ENCODE measurements at places on chromosomes 1 and 21.

DNA sequence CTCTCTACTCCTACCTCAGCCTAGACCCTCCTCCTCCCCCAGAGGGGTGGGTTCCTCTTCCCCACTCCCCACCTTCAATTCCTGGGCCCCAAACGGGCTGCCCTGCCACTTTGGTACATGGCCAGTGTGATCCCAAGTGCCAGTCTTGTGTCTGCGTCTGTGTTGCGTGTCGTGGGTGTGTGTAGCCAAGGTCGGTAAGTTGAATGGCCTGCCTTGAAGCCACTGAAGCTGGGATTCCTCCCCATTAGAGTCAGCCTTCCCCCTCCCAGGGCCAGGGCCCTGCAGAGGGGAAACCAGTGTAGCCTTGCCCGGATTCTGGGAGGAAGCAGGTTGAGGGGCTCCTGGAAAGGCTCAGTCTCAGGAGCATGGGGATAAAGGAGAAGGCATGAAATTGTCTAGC lies 21.6 kb upstream of the VPS13D start:
- DNase-seq = no peak

DNA sequence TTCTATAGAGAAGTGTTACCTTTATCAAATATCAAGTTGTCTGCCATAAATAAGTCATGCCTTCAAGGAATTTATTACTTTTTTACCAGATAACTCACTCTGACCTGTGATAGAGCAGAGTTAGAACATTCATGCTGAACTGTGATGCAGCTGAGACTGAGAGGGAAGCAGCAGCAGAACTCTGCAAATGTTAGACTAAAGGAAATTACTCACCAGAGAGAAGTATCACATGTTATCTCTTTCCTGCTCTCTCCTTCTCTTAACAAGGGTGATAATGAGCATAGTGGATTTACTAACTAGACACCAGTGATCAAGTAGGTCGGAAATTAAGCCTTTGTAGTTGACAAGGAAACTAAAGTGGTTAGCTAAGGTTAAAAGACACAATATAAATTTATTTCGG lies 181.6 kb downstream of the RASAL2 start:
- DNase-seq = no peak

DNA sequence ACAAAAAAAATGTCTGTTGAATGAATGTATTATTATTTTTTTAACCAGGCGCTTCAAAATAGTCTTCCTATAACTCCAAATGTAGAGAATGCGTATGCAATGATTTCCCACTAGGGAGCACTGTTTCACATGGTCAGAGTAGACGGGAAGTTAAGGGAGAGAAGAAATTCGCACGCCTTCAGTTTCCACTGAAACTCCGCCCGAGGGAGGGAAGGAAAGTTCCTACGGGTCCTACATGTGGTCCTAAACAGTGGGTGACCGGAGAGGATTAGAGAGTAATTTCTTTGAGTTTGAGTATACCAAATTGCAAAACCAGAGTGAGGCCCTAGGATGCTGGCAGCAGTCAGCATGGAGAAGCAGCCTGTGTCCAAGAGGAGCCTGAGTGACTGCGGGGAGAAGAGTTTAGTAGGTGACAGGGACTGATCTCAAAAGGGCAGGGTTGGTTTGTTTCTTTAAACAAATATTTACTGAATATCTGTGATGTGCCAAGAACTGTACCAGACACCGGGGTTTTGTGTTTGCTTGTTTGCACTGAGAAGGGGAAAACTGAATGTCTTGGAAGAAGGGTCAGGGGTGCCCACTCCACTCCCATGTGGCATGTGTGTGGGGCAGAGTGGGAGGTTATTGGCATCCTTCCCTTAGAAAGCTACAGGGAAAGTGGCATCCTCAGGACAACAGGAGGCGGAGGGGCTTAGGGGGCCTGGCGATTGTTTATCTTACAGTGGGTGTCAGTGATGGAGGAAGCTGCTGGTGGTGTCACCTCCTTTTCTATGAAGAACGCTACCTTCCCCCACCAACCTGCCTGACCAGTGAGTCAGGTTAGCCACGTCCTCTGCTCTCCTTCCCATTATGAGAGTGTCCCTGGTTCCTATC lies 22.8 kb downstream of the RNU5D-1 start:
- no peak for DNase-seq

DNA sequence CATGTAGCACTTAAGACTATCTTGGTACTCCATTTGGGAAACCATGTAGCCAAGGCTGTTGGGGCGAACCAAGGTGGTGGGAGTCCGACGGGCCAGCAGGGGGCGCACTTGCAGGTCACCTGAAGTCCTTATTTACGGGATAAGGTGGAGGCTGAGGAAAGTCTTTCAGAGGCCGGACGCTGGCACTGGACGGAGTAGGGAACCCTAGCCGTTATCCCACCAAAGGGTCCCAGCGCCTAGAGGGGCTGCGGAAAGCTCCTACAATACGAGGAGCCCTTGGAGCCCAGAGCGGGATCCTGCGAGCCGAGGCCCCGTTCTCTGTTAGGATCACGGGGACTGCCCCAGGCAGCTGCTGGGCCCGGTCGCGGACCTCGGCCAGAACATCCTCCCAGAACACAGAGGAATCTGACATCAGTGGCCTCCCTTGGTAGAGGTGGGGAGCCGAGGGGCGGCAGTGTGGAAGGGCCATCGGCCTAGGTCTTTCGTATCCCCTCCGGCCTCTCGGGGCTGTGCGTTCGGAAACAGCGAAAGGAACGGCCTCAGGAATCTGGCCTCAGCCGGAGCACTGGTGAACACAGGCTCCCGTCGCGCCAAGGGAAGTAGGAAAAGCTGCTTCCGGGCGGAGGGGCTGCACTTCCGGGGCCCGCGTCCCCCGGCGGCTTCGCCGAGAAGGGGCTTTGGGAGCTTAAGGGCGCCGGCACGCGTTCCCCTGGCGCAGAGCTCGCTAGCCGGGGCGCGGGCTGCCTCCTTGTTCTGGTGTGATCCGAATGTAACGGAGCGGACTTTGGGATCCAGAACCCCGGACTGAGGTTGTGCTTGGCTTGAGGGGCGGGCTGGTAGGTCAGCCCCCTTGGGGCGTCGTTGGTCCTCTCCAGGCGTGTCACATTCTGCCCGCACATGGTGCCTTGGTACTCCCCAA lies 29.9 kb upstream of the RPTN start:
- DNase-seq = peak; percentile 71

DNA sequence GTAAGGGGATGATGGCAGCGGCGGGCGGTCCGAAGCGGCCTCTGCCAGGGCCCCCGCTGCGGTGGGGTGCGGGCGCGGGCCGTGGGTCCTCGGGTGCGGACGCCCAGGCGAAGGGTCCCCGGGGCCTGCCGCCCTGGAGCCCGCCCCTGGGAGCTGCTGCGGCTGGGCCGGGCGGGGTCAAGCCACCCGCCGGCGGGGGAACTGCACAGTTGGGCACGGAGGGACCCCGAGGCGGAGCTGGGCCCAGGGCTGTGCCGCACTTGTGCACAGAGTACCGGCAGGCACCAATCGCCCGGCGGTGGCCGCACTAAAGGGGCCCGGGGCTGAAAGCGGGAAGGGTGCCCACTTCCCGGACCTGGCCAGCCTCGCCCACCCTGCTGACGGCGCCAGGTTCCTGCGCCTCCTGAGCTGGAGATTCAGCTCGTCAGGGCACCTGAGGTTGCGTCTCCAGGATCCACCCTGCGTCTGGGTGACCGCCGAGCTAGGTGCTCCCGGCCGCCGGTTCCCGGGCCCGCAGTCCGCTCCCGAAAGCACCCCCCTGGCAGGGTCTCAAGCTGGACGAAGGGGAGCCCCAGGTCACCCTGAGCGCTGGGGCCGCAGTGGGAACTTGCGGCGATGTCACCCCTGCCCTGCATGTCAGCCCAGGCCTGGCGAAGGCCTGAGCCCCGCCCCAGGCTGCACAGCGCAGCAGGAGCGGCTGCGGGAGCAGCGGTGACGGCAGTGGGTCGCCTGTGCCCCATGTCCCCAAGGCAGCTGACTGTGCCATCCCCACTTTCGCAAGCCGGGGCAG lies 56.7 kb upstream of the ETV3 start:
- DNase-seq = no peak

- no peak for DNase-seq
Measured at GRCh38 chr1:245583575-245584330, 429.0 kb downstream of the KIF26B start.

DNA sequence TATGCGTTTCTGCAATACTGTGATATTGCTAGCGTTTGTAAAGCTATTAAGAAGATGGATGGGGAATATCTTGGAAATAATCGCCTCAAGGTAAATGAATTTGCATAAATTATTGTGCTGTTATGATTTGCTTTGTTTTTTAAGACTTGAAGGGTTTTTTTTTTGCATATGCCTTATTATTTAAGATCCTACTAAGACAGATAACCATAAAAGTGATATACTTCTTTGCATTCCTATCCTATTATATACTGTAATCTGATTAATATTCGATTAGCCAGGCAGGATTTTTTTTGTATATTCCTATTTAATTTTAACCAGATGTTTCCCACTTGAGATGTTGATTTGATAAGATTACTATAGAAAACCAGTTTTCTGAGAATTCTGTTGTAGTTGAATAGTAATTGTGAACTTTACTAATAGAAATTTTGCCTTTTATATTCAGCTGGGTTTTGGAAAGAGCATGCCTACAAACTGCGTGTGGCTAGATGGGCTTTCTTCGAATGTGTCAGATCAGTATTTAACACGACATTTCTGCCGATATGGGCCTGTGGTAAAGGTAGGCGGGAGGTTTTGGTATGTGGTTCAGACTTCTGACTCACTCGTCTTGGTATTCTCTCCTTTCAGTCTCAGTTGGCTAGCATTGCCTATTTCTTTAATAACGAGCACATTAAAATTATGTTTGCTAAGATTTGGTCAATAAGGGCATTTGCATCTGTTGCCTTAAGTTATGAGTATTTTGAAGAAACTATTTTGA lies 56.8 kb downstream of the ZBTB17 start:
- peak; percentile 56 for DNase-seq

DNA sequence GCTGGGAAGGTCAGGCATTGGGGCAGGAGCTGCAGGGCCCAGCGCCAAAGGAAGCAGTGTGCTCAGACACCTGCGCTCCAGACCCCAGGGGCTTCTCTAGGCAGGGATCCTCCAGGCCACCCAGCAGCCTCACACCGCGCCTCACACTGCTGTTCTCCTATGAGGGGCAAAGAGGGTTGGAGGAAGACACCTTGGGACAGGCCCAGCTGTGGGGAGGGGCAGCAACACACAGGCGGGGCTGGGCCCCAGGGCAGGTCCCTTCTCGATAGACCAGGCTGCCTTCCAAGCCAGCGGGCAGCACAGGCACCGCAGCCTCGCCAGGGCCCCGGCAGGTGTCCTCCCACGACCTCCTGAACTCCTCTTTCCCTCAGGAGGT lies 20.7 kb upstream of the PRSS38 start:
- no peak for DNase-seq

DNA sequence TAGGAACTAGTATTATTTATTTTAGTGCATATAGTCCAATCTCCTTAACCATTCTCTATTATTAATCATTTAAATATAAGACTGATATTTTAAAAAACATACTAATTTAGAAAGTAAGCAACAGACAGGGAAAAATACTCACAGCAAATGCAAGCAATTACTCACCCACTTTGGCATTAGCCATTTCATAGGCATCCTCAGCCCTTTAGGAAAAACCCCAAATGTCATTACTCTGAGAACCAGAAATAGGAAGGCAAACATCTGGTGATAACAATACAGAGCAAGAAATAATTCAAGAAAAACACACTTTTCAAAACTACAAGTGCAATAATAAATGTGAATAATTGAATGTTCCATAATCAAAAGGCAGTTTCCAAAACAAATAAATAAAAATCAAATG lies 545.1 kb downstream of the PLPP3 start:
- no peak for DNase-seq

GRCh38 chr1:22868331-22868730 lies 104.3 kb downstream of the LACTBL1 start:
- DNase-seq = no peak

DNA sequence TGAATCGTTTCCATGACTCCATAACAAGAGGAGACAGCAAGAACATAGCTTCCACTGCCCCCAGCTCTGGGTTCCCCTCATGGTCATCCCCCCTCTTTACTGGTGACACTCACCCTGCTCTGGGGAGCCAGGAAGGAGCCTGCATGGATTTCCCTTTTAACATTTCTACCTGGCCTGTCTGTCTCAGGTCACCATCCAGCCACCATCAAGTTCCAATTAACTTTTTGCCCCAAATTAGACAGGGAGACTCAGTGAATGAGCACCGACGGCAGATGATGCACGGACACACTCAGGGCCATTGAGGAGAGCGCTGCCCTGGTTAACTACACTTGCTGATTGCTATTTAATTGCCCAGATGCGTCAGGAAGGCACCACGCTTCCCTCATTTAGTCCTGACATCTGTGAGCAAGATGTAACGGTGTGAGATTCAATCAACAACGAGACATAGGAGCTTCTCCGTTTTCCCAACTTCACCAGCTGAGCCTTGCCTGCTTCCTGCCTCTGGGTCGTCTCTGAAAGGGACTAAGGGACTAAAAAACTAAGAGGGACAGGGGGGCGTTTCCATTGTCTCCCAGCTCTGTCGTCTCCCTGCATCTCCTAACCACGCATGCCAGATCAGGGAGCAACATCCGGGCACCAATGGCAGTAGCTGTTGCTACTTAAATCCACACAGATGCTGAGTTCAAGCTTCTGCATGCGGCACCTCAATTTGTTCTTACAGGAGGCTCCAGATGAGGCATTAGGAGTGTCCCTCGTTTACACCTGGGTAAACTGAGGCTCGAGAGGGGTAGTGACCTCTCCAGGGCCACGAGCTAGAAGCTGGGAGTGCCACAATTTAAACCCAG lies 426.7 kb downstream of the NPHP4 start:
- DNase-seq = no peak

- no peak for DNase-seq
Measured at GRCh38 chr1:100506217-100506616, 31.7 kb upstream of the GPR88 start.

GRCh38 chr1:42046761-42047507 lies 106.3 kb upstream of the GUCA2B start:
- no peak for DNase-seq

All from CD4-positive, alpha-beta T cell (primary cell).